Iris pigment epithelial cell (primary cell): ENCODE measurements at places on chromosomes 2 and 18.

DNA sequence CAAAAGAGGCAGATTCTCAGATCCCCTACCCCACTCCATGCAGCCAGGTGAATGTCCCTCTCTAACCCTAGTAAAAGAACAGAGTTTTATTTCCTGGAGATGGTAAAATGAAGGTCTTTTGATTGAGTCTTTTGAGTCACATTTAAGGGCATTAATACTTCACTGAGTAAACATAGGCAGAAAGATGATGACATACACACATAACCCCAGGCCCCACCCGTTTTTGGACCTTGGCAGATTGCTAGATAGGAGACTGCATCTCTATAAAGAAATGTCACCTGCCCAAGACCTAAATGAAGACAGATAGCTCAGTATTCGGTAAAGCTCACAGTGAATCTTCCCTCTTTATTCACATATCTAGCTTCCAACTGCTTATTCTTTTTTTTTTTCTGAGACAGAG is 28.3 kb upstream of the PEX13 start:
- DNase-seq = no peak

- DNase-seq = peak; percentile 85
Observed at GRCh38 chr2:64644458-64645382, 9.0 kb downstream of the SERTAD2 start.

DNA sequence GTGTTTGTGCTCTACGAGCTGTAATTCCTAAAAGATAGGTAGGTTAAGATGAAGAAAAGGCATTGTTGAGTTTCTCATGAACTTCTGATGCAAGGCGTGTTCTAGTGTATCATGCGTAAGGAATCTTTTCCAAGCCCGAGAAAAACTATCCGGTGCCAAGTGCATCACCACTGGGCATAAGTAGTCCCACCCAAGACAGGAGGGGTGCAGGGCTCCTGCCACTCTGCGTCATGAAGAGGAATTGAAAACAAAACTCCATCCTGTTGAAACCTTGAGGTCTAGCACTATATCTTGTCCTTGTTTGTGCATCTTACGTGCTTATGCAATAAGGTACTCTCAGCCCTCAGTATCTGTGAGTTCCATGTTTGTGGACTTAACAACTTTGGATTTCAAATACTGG is 45.7 kb downstream of the RAB31 start:
- DNase-seq = no peak

DNA sequence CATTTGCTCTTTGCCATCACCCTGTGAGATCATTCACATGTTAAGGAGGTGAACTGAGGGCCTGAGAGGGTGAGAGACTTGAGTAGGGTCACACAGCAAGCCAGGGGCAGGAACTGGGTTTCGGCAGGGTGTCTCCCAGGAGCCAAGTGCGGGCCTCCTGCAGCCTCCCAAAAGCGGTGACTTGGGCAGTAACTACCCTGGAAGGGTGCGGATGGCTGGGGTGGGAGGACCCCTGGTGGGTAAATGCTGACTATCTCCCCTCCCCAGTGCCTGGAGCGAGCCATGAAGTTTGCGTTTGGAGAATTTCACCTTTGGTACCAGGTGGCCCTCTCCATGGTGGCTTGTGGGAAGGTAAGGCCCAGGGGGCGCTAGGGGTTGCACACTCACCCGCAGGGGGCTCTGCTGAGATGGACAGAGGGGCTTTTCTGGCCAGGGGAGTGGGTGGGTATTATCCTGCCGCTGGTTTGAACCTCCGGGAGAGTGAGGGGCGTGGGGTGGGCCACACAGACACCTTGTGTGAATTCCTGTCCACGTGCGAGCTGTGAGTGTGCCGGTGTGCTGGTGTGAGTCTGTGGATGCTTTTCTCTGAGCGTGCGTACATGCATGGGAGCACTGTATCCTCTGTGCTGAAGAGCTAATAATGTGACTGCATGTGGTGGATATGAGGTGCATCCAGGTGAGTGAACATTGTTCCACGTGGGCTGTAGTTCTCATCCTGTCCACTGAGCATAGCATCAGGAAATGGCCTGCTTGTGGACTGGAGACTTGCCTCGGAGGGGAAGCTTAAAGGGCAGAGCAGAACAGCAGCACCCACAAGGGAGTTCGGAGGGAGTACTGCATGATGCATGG is 91.0 kb upstream of the MCFD2 start:
- no peak for DNase-seq
